ENCODE measurements at places on chromosomes 5 and 9. TPM values are rescaled to one million over a fixed set of nuclear protein-coding genes. Genes with fewer than 3 reads are reported as not detected.

ZFP62 gene
- 21.3 TPM for total RNA-seq

ARHGEF28 gene
- total RNA-seq = 44.7 TPM

MLANA gene
- not detected for total RNA-seq

PHF24 gene
- total RNA-seq = 0.26 TPM

N4BP3 gene
- total RNA-seq = 4.5 TPM

COL23A1 gene
- total RNA-seq = 0.13 TPM

PRRT1B gene
- not detected for total RNA-seq

FBXL7 gene
- 0.26 TPM for total RNA-seq

CNTFR gene
- not detected for total RNA-seq

DRD1 gene
- not detected for total RNA-seq

RUSC2 gene
- total RNA-seq = 4.9 TPM

HTR4 gene
- not detected for total RNA-seq

C1QTNF3 gene
- 0.26 TPM for total RNA-seq

EQTN gene
- not detected for total RNA-seq

SLIT3 gene
- total RNA-seq = 1.7 TPM

SNX2 gene
- 62.7 TPM for total RNA-seq

CDX1 gene
- not detected for total RNA-seq

HRCT1 gene
- not detected for total RNA-seq

DDX4 gene
- total RNA-seq = under 0.01 TPM

C5 gene
- 0.64 TPM for total RNA-seq

CATSPER3 gene
- total RNA-seq = under 0.01 TPM

SPATA31E1 gene
- total RNA-seq = not detected

GABRA1 gene
- not detected for total RNA-seq

ZNF879 gene
- 3.4 TPM for total RNA-seq

DNAH5 gene
- total RNA-seq = 0.13 TPM

RGS7BP gene
- total RNA-seq = not detected

GPR150 gene
- 0.26 TPM for total RNA-seq

ADAMTS16 gene
- total RNA-seq = not detected

CCL19 gene
- not detected for total RNA-seq

RELL2 gene
- total RNA-seq = 16.6 TPM

CARTPT gene
- not detected for total RNA-seq

PAPPA gene
- total RNA-seq = 1.3 TPM

RNF183 gene
- 0.38 TPM for total RNA-seq

INPP5E gene
- 2.4 TPM for total RNA-seq

LIX1 gene
- total RNA-seq = not detected

DNM1 gene
- total RNA-seq = 0.77 TPM

CCDC152 gene
- total RNA-seq = under 0.01 TPM

ZNF618 gene
- total RNA-seq = 1.3 TPM

FBP1 gene
- total RNA-seq = not detected

SPDL1 gene
- 10.4 TPM for total RNA-seq

ANXA6 gene
- total RNA-seq = 11.3 TPM

HTR1A gene
- not detected for total RNA-seq

SLC36A1 gene
- total RNA-seq = 4.5 TPM

TMEM203 gene
- total RNA-seq = 39.2 TPM

MAT2B gene
- 41.5 TPM for total RNA-seq

PFN3 gene
- not detected for total RNA-seq

TAF1L gene
- total RNA-seq = under 0.01 TPM

PRRX2 gene
- not detected for total RNA-seq

CNTRL gene
- 5.0 TPM for total RNA-seq

IFNK gene
- total RNA-seq = not detected

ALDH1A1 gene
- total RNA-seq = 5.0 TPM

OR1L4 gene
- total RNA-seq = not detected

TBCA gene
- 112 TPM for total RNA-seq

GRXCR2 gene
- not detected for total RNA-seq

STC2 gene
- 310 TPM for total RNA-seq

C9orf43 gene
- total RNA-seq = 0.13 TPM

NR5A1 gene
- total RNA-seq = not detected

Measured in bronchial epithelial cell (primary cell).